H1 (cell line): ENCODE measurements at places on chromosomes 7 and 10. TPM values are rescaled to one million over a fixed set of nuclear protein-coding genes. Genes with fewer than 3 reads are reported as not detected.

GRCh38 chr7:155848691-155849669, 36.7 kb upstream of the SHH start:
- DNase-seq = no peak

GRCh38 chr7:43915907-43916306, 9.5 kb upstream of the URGCP start:
- no peak for DNase-seq

DNA sequence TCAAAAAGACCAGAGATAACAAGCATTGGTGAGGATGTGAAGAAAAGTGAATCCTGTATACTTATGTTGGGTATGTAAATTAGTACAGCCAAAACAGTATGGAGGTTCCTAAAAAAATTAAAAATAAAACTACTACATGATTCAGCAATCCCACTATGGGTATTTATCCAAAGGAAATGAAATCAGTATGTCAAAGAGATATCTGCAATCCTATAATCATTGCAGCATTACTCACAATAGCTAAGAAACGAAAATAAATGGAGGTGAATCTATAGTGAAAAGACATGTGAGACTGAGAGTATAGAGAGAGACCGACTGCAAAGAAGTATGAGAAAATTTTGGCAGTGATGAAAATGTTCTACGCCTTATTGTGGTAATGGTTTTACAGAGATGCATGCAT, 139.2 kb upstream of the TMEM168 start:
- no peak for DNase-seq

- peak; percentile 98 for DNase-seq
Measured at GRCh38 chr7:158394936-158395335, 192.7 kb downstream of the PTPRN2 start.

DNA sequence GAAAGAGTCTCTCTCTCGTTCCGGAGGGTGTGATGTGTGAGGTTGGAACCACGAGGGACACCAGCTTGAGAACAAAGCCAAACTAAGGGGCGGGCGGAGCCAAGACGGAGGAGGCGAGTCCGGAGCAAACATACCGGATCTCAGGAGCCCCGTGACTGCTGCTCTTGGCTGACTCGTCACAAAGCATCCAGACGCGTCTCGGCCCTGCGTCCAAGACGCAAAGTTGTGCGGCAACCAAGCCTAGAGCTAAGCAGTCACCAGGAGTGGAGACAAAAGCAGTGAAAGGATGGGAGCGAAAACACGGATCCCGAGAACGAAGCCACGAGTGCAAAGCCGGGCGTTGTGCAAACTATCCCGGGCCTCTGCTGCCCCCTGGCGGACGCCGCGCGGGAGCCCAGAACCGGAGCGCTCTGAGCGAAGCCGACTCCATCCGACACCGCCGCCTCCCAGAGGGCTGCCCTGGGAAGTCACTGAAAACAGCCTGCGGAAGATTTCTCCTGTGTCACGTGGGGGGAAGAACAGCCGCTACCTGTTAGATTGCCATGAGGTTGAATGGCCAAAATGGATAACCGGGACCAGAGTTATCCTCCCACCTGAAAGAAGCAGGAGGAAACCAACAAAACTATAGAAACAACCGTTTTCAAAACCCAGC, 46.4 kb upstream of the TMEM72 start:
- peak; percentile 51 for DNase-seq

SHTN1 gene
- total RNA-seq = 12.7 and 13.9 TPM in 2 replicates

CBX3 gene
- total RNA-seq = 252 and 258 TPM in 2 replicates

CHRM2 gene
- 0.17 and 0.33 TPM in 2 replicates for total RNA-seq

TFAM gene
- total RNA-seq = 97.3 and 97.5 TPM in 2 replicates

KNDC1 gene
- total RNA-seq = 16.7 and 19.3 TPM in 2 replicates
